ENCODE measurements at places on chromosomes 3 and 15.

DNA sequence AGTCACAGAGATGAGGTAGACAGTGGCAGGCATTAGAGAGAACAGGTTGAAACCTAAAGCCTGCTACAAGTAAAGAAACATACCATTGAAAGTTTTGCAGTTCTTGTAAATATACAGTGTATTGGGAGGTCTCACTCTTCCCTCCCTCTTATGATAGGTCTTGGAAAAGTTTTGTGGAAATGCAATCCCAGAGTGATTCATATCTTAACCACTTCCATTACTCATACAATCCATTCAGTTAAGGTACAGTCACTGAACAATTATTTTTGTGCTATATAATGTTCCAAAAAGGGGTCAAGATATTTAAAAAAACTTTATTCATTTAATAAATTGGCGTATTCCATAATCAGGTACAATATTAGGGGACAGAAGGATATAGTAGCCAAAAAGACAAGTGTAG lies 737.7 kb upstream of the ALCAM start:
- no peak for DNase-seq

- no peak for DNase-seq
These were observed 42.6 kb downstream of the ANKRD28 start for GRCh38 chr3:15755181-15755580.

- DNase-seq = no peak
These were observed 93.2 kb upstream of the LRIG1 start for GRCh38 chr3:66593978-66594377.

DNA sequence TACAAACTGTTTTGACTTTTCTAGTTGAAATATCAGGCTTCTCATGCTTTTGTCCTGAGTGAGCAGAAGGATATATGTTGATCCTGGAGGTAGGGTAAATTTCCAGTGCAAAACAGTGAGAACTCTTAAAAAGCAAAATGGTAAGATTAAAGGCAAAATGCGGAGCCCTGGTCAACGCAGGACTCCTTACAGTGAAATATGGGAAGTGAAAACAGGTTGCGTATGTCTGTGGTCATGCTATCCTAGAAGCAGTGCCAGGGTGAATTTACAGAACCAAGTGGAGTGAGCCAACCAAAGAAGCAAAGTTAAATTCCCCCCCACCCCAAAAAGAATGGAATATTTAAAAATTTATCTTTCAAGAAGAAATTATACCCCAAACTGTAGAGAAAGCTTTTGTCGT lies 256.4 kb downstream of the NR2F2 start:
- no peak for DNase-seq

DNA sequence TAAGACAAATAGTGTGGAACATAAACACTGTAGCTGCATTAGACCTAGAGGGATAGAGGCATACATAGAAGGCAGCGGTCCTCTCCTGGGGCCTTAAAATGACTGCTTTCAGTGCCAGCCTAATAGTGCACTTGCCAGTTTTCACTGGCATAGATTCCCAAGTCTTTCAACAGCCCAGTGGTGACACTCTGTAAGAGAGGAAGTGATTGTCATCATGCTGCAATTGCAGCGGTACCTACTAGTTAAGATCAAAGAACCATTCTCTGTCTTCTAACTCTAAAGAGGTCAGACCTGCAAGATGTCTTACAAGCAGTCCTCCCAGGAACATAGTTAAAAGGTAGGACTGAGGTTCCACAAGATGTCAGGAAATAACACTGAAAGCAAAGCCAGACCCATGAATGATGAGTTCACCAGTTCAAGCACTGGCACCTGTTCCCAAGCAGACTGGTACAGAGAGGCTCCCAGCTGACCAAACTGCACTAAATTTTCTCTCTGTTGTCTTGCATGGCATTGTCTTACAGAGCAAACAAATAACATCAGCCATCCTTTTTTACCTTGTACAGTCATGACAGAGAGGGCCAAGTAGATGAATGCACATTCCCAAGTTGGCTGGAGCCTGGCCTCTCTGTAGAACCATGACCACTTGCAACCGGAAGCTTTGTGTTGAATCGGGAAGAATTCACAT lies 100.5 kb upstream of the SKOR1 start:
- DNase-seq = no peak

- DNase-seq = no peak
These were observed 102.6 kb downstream of the SNRK start for GRCh38 chr3:43388915-43389314.

DNA sequence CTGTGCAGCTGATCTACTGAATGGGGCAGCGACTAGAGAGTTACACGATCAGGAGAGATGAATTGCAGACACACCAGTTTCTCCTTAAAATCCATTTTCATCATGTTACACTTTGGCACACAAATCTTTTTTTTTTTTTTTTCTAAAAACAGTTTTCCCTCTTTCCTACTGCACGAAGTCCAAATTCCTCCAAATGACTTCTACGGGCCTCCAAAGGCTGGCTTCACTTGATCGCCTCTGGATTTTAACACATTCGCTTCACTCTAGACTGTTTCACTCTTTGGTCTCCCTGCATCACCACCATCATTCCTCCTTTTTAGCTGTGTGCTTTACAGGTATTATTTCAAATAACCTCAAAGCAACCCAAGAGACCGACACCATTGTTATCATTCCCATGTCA lies 268.6 kb downstream of the RORA start:
- DNase-seq = no peak

- DNase-seq = no peak
These were observed 25.4 kb downstream of the WNT7A start for GRCh38 chr3:13854492-13854891.

DNA sequence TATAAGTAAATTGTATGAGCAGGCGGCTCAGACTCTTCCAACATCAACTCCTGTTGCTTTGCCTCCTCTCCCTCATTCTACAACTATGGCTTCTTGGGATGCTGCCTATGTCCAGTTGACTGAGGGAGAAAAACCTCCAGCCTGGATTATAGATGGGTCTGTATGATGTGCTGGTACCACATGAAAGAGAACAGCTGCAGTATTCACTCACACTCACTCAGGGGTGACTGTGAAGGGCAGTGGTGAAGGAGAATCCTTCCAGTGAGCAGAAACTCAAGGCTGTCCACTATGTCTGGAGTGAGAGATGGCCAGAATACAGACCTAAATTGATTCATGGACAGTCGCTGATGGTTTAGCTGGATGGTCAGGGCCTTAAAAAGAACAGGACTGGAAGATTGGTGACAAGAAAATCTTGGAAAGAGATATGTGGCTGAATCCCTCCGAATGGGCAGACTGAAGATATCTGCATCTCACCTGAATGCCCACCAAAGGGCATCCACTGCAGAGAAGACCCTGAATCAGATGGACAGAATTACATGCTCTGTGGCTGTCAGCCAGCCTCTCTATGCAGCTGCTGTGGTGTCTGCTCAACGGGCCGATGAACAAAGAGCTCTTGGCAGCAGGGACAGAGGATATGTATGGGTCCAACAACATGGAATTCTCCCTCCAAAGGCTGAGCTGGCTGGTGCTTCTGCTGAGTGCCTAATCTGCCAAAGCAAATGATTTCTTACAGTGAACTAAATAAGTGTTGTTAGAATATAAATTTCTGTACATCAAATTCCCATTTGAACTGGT lies 1.9 kb upstream of the BCL2L10 start:
- no peak for DNase-seq

- DNase-seq = no peak
These were observed 96.0 kb downstream of the CCNL1 start for GRCh38 chr3:157063926-157064325.
